ENCODE measurements at places on chromosomes 12 and 14.

DNA sequence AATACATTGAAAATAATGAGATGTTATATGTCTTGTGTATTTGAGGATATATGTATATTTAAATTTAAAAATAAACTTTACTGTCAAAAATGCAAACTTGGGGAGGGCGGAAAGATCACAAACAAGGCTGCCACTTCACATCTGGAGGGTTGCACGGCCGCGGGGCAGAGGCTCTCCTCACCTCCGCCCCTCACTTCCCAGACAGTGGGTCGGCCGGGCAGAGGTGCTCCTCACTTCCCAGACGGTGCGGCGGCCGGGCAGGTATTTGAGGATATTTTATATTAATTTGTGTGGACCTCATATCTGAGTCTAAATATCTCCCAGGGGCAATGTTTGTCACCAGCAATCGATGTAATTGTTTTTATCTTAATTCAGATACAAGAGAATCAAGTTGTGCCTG, 3.7 kb upstream of the CLEC6A start:
- DNase-seq, result no peak

DNA sequence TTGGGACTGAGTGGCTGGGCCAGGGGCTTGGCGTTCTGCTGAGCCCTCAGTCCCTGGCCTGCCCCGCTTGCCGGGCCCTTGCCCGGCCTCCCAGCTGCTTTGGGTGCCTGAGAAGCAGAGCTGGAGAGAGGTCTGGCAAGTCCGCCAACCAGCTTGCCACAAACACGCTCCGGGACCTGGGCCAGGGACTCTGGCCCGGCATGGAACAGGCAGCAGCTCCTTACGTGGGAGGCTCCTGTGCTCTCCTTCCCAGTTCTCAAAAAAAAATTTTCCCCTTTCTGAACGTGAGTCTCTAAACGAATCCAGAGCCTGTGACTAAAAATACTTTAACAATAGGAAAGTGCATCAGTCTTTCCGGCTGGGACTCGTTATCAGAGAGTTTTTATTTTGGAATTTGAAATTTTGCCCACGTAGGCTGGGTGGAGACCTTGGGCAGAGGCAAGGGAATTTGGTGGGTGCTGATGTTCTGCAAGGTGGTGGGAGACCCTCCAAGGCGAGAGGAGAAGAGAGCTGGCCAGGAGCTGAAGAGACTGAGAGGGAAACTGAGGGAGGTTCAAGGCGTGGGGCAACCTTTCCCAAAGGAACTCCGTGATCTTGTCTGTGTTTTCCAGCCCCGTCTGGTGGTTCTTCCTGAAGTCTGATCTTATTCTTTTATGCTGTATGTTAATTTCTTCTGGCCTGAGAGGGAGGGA, 6.8 kb upstream of the NR4A1 start:
- DNase-seq, result no peak

GRCh38 chr12:132197581-132198354, 53.5 kb downstream of the NOC4L start:
- DNase-seq, result no peak

- DNase-seq, result no peak
Observed at GRCh38 chr12:45757172-45757571, 27.7 kb downstream of the ARID2 start.

DNA sequence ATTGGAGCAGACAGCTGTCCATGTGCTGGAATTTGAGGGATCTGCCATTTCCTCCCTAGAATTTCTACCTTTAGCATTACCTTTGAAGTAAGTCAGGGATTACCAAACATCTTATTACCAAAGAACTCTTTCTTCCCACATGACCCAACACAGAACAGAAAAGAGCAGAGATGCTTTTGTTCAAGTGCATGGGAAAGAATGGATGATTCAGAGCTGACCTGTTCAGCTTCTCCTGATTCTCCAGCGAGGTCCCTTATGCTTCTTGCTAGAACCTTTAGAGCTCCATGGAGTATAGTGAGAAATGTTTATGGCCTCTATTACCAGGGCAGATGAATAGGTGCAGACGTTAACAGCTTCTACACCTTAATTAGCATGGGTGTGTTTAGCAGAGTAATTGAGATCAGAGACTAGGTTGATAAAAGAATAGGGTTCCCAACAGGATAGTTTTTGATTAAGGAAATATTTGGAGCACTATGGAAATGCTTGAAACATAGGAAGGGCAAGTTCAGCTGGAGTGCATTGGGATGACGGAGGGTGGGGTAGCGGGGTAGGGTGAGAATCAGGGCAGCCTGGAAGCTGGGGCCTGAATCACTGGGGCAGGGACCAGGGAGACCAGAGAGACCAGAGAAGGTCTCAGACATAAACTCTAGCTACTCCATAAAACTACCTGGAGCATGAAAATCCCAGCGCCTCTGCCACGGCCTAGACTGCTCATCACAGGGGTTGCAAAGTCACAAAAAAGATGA, 223.7 kb downstream of the CACNA1C start:
- DNase-seq, result no peak

DNA sequence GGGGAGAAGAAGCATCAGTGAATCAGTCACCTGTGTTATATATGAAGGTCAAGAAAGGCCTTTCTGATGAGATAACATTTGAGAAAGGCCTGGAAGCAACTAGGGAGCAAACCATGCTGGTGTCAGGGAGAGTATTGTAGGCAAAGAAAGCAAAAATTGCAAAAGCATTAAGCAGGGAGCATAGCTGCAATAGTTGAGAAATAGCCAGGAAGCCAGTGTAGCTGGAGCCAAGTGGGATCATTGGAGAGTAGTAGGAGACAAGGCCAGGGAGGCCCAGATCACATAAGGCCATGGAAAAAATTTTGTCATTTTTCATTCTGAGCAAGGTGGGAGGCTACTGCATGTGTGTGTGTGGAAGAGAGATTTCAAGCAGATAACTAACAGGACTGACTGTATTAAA, 18.8 kb upstream of the MAGOHB start:
- DNase-seq, result no peak

GRCh38 chr14:34502545-34503225, 36.8 kb downstream of the EAPP start:
- no peak for DNase-seq

DNA sequence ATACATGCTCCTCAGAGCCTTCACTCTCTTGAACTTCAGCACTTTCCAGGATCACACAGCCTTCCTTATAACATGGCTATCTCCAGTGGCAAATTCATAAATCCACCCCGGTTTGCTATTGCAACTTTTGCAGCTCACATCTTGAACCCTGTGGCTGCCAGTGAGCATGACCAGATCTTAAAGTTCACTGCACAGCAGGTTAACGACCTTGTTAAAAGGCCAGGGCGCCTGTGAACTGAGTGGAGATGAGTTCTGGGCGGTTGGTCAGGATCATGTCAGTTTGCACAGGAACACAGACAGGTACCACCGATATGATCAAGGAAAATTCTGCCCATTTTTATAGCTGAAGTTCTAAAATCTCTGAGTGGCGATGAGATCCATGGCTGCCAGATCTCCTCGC, 24.7 kb upstream of the LTA4H start:
- no peak for DNase-seq

GRCh38 chr12:5016526-5016925, 27.2 kb upstream of the KCNA5 start:
- no peak for DNase-seq

- DNase-seq, result no peak
Observed at GRCh38 chr14:51121096-51121495, 26.2 kb upstream of the TRIM9 start.

- no peak for DNase-seq
Observed at GRCh38 chr12:16225692-16226091, 51.8 kb downstream of the SLC15A5 start.

DNA sequence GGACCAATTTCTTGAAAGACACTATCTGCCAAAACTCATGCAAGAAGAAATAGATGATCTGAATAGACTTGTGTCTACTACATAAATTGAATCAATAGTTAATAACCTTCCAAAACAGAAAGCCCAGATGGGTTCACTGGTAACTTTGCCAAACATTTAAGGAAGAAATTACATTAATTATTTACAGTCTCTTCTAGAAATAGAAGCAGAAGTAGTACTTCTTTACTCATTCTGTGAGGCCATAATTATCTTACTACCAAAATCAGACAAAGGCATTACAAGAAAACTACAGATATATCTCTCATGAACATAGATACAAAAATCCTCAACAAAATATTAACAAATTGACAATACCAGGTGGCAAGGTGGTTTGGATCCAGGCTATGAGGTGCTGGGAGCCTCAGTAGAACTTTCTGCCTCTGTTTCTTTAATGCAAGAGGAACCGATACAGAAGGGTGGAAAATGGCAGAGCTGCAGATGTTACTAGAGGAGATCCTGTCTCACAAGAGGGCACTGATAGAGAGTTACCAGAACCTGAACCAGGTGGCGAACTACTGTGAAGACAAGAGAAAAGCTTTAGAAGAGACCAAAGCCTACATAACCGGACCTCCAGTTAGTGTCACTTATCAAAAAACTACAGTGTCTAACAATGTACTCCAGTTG, 33.7 kb upstream of the KTN1 start:
- DNase-seq, result no peak
